ENCODE measurements at places on chromosomes 7 and 10. TPM values are rescaled to one million over a fixed set of nuclear protein-coding genes. Genes with fewer than 3 reads are reported as not detected.

GRCh38 chr10:50232261-50232639 lies 19.1 kb downstream of the ASAH2 start:
- no peak for DNase-seq

GRCh38 chr10:133030781-133031180 lies 56.9 kb upstream of the ADGRA1 start:
- no peak for DNase-seq

- DNase-seq, result no peak
Measured at GRCh38 chr7:135121868-135122267, 26.0 kb upstream of the TMEM140 start.

GRCh38 chr7:30814700-30815387 lies 43.6 kb downstream of the MINDY4 start:
- DNase-seq, result no peak

GRCh38 chr7:78585980-78586379 lies 787.4 kb downstream of the PHTF2 start:
- no peak for DNase-seq

Gene CLCN1
- 0.13 TPM for total RNA-seq

Gene ATOH7
- total RNA-seq, result not detected

Data from activated CD8-positive, alpha-beta T cell treated with anti-CD3 and anti-CD28 coated beads, Interleukin-2, amount 10 ng/mL, durations not matched to agents 7 days and 5 days (primary cell).